ENCODE measurements at places on chromosomes 12 and 14.

DNA sequence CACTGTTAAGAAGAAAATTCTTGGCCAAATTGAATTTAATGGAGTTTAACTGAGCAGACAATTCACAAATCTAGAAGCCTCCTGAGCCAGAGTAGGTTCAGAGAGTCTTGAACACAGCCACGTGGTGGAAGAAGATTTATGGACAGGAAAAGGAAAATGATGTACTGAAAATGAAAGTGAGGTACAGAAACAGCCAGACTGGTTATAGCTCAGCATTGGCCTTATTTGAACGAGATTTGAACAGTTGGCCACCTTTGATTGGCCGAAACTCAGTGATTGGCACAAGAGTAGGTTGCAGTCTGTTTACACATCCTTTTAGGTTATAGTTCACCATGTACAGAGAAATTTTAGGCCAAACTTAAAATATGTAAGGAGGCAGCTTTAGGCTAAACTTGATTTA, 9.9 kb downstream of the OAS2 start:
- no peak for DNase-seq

DNA sequence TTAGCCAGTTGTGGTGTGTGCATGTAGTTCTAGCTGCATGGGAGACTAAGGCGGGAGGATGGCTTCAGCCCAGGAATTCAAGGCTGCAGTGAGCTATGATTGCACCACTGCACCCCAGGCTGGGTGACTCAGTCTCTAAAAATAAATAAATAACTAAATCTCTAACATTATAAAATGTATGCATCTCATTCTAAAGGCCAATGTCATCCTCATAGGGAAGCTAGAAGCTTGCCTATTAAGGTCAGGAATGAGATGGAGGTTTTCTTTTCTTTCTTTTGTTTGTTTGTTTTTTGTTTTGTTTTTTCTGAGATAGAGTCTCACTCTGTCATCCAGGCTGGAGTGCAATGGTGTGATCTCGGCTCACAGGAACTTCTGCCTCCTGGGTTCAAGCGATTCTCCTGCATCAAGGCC, 48.8 kb upstream of the PAPLN start:
- peak; percentile 18 for DNase-seq

DNA sequence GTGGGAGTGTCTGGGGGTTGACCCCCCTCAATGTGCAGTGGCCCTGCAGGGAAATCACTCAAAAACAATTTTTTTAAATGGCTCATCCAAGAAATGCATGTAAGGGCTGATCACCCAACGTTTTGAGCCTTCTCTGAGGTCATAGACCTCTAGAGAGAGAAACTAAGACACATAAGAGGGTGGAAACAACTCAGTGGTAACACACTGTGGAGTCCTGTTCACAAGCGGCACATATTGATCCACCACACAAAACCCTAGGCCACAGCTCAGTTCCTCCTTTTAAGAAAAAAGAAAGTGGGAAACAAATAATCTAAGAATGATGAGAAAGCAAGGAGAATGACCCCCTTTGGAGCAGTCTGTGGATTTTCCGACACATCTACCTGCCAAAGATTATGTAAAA, 83.0 kb upstream of the METAP2 start:
- DNase-seq = no peak

DNA sequence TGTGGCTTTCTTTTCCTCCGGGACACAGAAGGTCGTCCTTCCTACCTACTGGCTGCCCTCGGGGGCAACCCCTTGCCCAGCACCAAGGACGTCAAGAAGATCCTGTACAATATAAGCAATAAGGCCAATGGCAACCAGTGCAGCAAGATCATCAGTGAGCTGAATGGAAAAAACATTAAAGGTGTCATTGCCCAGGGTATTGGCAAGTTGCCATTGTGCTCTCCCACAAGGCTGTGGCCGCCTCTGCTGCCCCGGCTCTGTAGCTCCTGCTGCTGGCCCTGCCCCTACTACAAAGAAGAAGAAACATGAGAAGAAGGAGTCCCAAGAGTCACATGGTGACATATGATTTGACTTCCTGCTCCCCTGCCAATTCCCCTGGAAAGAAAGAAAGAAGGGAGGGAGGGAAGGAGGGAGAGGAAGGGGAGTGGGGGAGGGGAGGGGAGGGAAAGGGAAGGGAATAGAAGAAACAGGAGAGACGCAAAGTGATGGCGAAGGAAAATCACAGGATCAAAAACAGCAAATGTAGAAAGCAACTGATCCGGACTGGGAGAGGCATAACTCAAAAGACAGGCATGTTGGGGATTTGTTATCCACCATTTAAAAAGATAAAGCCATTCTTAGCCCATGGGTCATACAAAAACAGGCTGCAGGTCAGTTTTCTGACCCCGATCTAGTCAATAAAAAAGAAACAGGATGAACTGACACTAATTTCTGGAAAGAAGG, 61.3 kb upstream of the RESF1 start:
- no peak for DNase-seq

- no peak for DNase-seq
These were observed 436.1 kb downstream of the DAD1 start for GRCh38 chr14:22152903-22153302.

DNA sequence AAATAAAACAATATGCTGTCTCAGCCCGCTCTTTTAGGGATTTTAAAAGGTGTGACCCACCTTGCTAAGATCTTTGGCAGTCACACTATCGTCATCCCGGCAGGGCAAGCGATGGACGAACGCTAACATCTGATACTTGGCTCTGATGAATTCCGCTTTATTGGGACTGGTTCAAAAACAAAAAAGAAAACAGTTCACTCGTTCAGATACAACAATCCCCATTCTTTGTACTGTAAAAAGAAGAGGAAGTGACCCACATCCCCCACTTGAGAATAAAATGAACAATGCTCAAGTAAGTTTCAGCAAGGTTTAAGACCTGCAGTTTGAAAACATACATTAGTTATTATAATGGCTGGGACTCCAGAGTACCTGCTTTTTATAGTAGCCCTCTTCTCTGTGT, 7.3 kb downstream of the GIT2 start:
- no peak for DNase-seq

- no peak for DNase-seq
These were observed 52.7 kb downstream of the ESRRB start for GRCh38 chr14:76428611-76429010.

DNA sequence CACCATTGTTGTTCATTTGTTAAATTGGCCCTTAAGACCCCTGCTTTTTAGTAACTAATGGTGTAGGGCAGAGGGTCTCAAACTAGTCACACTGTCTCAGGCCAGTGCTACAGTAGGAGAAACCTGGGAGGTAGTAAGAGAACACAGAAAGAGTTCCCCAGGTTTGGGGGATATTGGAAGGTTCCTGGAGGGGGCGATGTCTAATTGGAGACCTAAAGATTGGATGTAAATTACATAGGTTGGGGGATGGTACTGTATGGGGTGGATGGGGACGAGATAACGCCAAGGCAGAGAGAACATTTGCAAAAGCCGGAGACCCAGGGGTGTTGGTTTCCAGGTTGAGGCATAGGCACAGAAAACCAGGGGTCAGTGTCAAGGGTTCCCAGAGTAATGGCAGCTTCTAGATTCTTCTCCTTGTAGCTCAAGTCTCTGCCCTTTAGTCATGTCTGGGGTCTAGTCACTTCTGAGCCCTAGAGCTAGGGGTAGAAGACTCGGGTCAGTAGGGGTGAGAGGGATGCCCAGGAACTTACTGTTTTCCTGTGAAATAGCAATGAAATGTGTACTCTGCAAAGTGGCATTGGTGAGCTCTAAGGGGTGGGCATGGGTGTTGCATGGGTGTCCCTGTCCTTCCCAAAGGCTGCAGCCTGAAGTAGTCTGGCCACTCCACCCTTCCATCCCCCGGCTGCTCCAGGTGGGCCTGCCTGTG, 21.8 kb downstream of the PLEKHG3 start:
- DNase-seq = no peak
